ENCODE measurements at places on chromosomes 3 and 15.

DNA sequence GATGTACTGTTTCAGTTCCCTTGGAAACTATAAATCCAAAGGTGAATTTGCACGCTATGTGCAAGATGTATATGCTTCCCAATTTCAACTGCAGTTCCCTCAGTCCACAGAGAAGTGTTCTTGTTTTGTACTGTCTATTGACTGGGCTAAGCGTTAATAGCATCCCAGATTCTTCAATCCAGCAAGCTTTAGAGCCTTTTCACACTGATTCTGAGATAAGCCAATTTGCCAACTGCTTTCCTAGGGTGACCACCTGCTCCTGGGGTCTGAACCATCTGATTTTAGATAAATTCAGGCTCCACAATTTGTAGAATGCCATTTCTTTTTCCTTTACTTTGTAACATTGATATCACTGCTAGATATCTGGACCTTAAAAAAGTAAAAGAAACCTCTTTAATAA lies 340.1 kb downstream of the PTPRG start:
- H3K27me3 ChIP-seq: no peaks in the 10 kb centered on the region
- no peak overlapping the region for H3K4me3 ChIP-seq
- H3K36me3 ChIP-seq: peaks cover 12% of the 10 kb centered on the region
- no peak for DNase-seq

DNA sequence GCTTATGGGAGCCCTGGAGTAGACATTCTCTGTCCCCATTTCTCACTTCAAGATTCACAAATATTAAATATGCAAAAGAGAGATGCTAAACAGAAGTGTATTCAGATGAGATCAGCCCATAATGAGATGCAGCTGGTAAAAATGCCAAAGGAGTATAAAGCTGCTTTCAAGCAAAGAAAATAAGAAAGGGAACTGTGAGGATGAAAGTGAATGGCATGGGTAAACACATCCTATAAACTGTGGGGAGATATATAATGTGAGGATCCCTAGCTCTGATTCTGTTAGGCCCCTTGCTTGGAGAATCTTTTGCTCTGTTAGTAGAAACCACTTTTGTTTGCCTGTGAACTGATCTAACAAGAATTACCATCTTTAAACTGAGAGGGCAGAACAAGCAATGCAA lies 396.6 kb downstream of the SOX2 start:
- DNase-seq: no peak
- no peaks in the 10 kb centered on the region for H3K36me3 ChIP-seq
- peaks cover 5% of the 10 kb centered on the region for H3K4me1 ChIP-seq
- no peak overlapping the region for H3K27ac ChIP-seq
- no peaks in the 10 kb centered on the region for H3K27me3 ChIP-seq

GRCh38 chr15:58764468-58764867 lies 6.6 kb upstream of the MINDY2 start:
- H3K27me3 ChIP-seq: no peaks in the 10 kb centered on the region
- no peak overlapping the region for H3K27ac ChIP-seq
- peaks cover 6% of the 10 kb centered on the region for H3K4me1 ChIP-seq
- DNase-seq: no peak
- H3K4me3 ChIP-seq: no peak overlapping the region

DNA sequence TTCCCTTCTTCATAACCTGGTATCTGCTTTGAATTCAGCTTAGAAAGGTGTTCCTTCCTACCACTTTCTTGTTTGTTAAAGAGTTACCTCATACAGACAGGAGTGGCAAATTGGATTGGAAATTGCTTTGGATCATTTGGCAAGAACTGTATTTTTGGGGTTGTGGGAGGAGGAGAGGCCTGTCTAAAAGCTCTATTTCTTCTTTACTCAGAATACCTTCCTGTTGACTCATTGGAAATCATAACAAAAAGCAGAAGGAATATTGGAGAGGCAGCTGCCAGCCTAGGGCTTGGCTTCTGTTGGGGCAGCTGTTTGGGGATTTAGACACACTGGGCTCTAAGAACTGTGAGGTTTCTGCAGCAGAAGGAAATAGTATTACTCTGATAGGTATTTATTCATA lies 14.2 kb downstream of the IQGAP1 start:
- H3K27ac ChIP-seq: peak overlapping the region; percentile 87
- H3K4me1 ChIP-seq: peaks cover 38% of the 10 kb centered on the region
- DNase-seq: peak; percentile 93
- no peaks in the 10 kb centered on the region for H3K27me3 ChIP-seq
- H3K36me3 ChIP-seq: peaks cover 33% of the 10 kb centered on the region

GRCh38 chr15:45225506-45226273 lies 26.3 kb upstream of the SLC28A2 start:
- H3K36me3 ChIP-seq: no peaks in the 10 kb centered on the region
- H3K27ac ChIP-seq: no peak overlapping the region
- H3K27me3 ChIP-seq: peaks cover 27% of the 10 kb centered on the region
- no peaks in the 10 kb centered on the region for H3K4me1 ChIP-seq
- no peak for DNase-seq

DNA sequence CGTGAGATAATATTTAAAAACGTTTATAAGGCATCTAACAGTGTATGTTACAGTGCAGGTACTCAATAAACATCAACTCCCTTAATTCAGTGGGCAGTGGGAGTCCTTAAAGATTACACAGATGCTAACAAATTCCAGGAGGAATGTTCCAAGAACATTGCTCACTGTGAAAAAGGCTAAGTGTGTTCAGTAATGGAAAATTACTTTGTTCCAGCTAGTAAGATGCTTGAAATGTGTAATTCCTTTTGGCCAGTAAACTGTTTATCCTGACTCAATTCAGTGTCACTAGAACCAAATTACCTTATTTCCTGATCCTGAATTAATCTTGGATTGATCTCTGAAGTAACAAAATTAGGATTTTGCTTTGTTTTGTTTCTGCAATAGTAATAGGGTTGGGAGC lies 54.2 kb upstream of the SEMA6D start:
- H3K27ac ChIP-seq: no peak overlapping the region
- no peak overlapping the region for H3K4me3 ChIP-seq
- no peak for DNase-seq
- H3K27me3 ChIP-seq: no peaks in the 10 kb centered on the region

DNA sequence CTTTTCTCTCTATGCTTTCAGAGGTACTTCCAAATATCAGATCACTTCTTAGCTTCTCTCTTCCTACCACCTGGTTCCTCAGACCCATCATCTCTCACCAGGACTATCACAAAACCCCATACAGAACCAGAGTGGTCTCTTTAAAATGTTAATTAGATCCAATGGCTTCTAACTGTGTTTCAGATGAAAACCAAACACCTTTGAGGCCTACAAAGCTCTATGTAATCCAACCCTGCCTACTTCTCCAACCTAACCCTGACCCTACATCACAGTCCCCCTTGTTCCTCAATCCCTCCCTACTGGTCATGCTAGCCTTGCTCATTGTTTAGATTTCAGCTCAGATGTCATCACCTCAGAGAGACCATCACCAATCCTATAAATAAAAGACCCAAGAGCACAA lies 34.8 kb downstream of the SUMF1 start:
- no peak overlapping the region for H3K4me3 ChIP-seq
- H3K27ac ChIP-seq: no peak overlapping the region
- no peaks in the 10 kb centered on the region for H3K27me3 ChIP-seq
- H3K4me1 ChIP-seq: peaks cover 1% of the 10 kb centered on the region
- DNase-seq: no peak

DNA sequence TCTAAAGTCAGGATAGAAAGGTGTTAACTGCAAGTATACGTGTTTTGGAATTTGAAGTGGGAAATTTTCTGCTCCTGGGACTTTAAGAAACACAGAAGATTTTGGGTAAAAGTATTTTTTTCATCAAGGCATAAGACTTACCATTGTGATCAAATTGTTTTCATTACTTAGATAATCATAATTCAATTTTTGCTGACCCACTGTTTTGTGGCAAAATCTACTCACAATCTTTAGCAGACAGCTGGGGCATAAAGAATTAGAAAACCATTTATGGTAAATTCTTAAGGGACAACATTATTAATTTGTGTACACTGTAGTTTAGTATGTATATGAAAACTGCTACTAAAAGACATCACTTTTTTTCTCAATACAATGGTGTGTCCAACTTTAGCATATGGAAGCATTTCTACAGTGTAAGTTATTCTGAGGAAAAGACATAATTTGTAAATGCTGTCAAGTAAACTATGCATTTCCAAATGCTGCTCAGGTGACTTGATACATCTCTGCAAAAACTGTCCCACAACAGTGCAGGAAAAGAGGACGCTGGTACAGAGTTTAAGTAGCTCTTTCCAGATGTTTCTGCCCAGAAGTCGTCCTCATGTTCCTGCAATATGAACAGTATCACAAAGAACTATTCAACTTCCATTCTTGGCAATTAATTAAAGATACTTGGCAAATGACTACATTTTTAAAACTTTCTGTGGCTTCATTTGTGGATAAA lies 52.3 kb downstream of the THSD4 start:
- H3K27ac ChIP-seq: no peak overlapping the region
- H3K27me3 ChIP-seq: no peaks in the 10 kb centered on the region
- DNase-seq: no peak

DNA sequence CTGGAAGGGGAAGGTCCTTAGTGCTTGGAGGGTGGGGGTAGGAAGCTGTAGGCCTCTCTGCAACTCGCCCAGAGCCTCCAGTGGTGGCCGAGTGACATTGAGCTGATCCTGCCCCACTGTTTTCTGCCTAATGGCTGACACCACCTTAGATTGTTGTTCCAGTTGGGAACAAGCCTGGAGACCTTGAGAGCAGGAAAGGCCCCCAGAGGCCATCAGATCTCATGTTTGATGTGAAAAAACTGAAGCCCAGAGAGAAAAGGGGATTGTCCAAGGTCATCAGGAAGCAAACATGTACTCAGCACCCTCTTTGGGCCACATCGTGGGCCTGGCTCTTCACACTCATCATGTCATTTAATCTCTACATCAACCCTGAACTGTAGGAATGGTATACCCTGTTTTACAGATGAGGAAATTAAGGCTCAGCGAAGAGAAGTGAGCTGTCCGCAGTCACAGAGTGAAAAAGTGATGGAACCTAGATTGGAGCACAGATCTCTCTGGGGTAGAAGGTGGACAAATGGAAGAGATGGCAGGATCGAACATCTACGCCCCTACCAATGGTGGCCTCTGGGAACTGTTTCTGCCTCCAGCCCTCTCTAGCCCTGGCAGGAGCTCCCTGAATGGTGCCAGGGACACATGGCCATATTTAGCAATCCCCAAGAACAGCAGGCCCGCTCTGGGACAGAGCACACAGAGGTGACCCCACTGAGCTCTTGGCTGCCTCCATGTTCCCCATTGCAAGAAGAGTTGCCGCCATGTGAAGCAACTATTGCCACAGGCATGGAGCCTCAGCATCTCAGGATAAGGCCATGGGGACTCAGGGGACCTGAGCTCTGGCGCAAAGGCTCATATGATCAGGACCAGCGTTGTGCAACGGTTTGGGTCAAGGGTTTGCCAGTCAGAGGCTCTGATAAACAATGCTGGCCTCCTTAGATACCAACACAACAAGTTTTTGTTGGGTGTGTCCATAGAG lies 31.6 kb upstream of the TSEN2 start:
- H3K4me1 ChIP-seq: no peaks in the 10 kb centered on the region
- H3K36me3 ChIP-seq: no peaks in the 10 kb centered on the region
- DNase-seq: no peak
- no peak overlapping the region for H3K4me3 ChIP-seq
- no peak overlapping the region for H3K27ac ChIP-seq

Data from MCF 10A (cell line).